ENCODE measurements at places on chromosomes 7 and 10. TPM values are rescaled to one million over a fixed set of nuclear protein-coding genes. Genes with fewer than 3 reads are reported as not detected.

DNA sequence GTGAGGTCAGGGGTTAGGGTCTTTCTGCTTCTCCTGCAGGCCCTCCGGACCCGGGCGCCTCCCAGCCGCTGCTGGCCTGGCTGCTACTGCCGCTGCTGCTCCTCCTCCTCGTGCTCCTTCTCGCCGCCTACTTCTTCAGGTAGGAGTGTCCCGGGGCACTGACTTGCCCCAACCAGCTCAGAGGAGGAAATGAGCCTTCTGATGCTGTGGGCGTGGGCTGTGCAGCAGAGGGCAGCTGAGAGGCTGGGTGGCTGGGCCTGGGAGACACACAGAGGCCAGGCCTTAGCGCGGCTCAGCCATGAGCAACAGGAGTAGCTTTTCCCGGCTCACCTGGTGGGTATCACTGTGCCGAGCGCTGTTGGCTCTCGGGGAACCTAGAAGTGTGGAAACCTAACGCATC is 78.9 kb downstream of the MKI67 start:
- H3K36me3 ChIP-seq, result peaks cover 22% of the 10 kb centered on the region
- H3K27ac ChIP-seq, result peak overlapping the region; percentile 87
- peak overlapping the region; percentile 93 for H3K4me3 ChIP-seq

DNA sequence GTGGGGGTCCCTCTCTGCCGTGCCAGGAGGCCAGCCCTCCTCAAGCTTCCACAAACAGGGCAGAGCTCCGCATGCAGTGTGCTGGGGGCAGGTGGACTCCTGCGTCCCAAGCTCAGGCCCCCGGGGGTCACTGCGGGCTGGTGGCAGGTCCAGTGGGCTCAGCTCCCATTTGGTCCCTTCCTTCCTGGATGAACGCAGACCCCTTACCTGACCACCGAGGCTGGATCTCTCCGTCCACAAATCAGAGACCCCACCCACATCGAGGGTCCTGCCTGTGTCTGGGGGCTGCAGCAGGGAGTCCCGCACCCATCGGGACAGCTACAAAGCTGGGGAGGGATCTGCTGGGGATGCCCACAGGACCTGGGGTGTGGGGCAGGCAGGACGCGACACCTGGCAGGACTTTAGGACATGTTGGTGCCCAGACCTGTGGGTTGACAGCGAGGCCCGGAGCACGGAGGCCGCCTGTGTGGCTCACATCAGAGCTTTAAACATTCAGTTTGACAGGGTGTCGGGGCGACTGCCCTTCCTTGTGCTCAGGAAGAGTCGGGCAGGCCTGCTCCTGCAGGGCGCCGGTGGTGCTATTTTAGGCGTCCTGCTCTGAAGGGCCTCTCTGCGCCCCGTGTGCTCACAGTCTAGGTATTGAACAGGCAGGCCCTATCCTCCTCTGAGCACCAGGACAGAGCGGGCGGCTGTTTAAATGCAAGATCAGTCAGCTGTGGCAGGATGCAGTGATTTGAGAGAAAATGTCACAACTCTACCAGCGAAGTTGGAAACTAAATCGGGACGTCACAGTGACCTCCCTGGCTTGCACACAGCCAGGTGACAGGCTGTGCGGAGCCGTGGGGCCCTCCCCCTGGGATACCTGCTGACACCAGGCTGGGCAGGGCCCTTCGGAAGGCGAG is 15.9 kb upstream of the CFAP46 start:
- peaks cover 3% of the 10 kb centered on the region for H3K4me1 ChIP-seq
- no peaks in the 10 kb centered on the region for H3K27me3 ChIP-seq
- H3K4me3 ChIP-seq, result no peak overlapping the region
- H3K36me3 ChIP-seq, result no peaks in the 10 kb centered on the region

DNA sequence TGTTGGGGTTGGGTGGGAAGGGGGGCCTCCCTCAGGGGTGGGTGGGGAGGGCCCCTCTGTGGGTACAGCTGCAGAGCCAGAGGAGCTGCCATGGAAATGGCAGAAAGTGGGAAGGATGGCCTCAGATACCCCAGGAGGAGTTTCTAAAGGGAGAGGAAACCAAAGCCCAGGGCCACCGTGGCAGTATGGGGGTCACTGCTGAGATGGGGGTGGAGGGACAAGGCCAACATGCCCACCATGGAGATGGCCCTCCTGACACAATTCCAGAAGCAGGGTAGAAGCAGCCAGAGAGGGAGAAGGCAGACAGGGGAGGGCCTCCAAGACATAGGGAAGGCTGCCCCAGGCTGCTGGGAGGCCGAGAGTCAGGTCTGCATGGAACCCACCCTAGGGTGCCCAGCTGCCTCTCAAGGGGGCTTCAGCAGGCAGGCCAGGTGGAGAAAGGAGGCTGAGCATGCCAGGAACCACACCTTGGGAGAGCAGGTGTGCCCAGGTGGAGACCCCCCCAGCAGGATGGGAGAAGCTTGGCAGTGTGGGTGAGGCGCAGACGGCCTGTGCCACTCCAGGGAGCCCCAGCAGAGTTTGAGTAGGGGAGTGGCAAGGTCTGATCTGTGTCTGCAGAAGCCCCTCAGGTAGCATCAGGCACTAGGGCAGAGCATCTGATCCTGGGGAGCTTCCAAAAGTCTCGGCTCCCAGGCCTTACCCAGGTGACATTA is 146.8 kb downstream of the ARHGAP22 start:
- H3K4me1 ChIP-seq, result no peaks in the 10 kb centered on the region
- no peaks in the 10 kb centered on the region for H3K36me3 ChIP-seq
- H3K27me3 ChIP-seq, result no peaks in the 10 kb centered on the region
- H3K27ac ChIP-seq, result no peak overlapping the region
- no peak for DNase-seq

DNA sequence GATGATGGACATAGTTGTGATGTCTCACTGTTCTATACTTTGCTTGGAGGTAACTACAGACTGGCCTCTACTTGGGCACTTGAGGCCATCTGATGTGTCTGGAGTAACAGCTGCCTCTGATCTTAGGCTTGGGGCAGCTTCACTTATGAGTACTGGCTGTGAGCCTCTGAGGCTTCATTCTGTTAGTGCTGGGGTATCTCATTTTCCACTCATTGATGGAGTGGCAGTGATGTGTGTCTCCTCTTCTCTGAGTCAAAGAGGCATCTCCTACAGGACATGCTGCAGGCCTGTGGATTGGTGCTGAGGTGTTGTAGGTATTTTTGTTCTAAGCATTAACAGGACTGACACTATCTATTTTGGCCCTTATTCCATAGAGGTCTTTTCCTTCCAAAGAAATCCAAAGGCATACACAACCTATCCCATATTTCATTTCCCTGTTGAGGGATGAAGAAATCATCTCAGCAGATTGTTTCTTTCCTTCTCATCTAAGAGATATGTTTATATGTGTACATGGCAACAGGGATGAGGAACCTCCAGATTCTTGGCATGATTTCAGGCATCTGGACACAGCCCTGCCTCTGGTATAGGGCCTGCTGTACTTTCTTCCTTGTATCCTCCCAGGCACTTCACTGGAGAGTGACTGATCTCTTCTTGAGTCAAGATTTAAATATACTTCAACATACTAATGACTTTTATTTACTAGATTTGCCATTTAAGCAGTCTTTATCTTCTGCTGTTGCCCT is 65.7 kb upstream of the NOBOX start:
- no peaks in the 10 kb centered on the region for H3K27me3 ChIP-seq
- no peak overlapping the region for H3K27ac ChIP-seq
- DNase-seq, result no peak
- H3K36me3 ChIP-seq, result peaks cover 2% of the 10 kb centered on the region

GRCh38 chr7:114086537-114086913 is 167.7 kb upstream of the PPP1R3A start:
- DNase-seq, result no peak
- H3K27me3 ChIP-seq, result peaks cover 43% of the 10 kb centered on the region
- peaks cover 23% of the 10 kb centered on the region for H3K4me1 ChIP-seq
- no peak overlapping the region for H3K4me3 ChIP-seq

DNA sequence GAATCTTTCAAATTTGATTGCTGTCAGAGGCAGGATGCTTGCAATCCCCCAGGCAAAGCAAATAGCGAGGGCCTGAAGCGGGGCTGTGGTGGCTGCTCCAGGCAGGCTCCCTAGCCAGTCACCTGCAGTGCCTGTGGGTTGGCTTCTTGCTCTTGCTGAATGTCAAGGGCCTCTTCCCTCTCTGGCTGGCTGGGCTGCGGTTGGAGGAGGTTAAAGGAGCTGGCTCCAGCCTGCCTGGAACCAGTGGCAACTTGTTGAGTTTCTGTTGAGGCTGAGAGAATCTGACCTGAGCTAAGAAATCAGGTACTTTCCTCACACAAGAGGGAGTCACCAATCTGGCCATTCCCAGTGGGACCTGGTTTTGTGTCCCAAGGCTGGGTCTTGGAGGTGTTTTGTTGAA is 134.7 kb downstream of the TMEM178B start:
- no peak for DNase-seq
- H3K27me3 ChIP-seq, result no peaks in the 10 kb centered on the region
- no peak overlapping the region for H3K27ac ChIP-seq
- no peaks in the 10 kb centered on the region for H3K4me1 ChIP-seq

DNA sequence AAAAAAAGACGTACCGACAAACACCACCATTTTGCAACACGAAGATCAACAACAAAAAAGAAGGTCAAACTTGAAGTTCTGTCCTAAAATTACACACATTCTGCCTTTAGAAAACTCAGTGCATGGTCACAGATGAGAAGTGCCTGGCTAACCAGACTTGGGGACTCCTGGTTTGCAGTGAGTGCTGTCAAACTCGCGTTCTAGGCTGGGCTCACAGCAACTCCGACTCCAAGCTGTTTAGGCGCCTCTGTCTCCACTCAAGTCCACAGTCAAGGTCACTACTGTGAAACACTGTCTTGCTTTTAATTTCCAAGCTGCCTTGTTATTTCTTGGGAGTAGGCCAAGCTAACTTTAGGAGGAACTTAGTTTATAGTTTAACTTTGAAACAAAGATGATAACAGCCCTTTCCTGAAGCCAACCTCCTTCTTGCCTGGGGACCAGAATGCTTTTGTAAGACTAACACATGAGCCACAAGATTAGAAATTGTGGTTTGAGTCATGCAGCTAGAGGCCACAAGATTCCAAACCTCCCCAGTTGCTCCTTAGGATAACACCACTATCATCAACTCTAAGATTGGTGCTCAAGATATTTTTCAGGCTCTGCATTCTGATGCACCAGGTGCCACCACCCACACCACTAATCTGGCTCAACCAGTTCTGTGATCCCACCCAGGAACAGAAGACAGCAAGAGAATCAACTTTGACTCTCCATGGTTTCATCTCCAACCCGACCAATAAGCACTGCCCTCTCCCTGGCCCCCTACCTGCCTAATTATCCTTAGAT is 1.1 kb upstream of the DNAAF5 start:
- peak overlapping the region; percentile 61 for H3K27ac ChIP-seq
- peaks cover 19% of the 10 kb centered on the region for H3K4me1 ChIP-seq
- peak overlapping the region; percentile 55 for H3K4me3 ChIP-seq

The CBLL1 gene
- 66.9 TPM for total RNA-seq

The HABP2 gene
- not detected for total RNA-seq

Data from CD4-positive, CD25-positive, alpha-beta regulatory T cell (primary cell).